ENCODE measurements at places on chromosomes 16 and 17.

DNA sequence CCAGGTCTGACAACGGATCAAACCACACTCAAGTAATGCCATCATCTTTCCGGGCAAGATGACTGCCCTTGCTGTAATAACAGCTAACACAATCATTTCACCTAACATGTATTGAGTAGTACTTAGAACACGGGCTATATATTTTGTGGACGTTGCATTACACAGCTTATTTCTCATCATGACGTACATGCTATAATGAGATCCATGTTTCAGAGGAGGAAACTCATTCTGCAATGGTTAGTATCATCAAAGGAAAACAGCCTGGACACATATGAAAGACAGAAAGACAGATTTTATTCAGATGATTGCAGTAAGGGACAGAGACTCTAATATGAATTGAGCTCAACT lies 446.7 kb downstream of the HS3ST3B1 start:
- no peak for DNase-seq

GRCh38 chr16:48583075-48584065 lies 26.6 kb downstream of the N4BP1 start:
- no peak for DNase-seq

- no peak for DNase-seq
Measured at GRCh38 chr17:67682196-67682595, 35.5 kb upstream of the NOL11 start.

DNA sequence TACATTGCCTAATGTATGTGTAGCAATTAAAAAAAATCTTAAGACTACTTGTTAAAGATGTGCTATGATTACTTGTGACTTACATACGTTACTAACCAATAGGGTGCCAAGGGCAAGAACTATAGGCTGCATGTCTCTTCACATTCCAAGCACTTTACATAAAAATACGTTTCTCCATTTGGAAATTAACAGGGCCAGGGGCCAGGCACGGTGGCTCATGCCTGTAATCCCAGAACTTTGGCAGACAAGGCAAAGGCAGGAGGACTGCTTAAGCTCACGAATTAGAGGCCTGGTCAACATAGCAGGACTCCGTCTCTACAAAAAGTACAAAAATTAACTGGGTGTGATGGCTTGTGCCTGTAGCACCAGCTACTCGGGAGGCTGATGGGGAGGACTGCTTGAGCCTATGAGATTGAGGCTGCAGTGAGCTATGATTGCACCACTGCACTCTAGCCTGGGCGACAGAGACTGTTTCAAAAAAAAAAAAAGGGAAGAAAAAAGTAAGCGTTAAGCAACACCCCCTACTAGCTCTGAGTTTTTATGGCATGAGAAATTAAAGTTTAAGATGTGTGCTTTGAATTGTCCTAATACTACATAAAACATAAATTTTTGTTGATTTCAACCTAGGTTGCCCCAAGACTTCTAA lies 12.3 kb downstream of the PSMD12 start:
- DNase-seq: no peak
